NCI-H1436 (cell line): ENCODE measurements at places on chromosomes 12 and 14.

- no peak for DNase-seq
Measured at GRCh38 chr12:57745485-57745881, 644 bp downstream of the TSPAN31 start.

GRCh38 chr14:90805662-90806540 lies 10.3 kb downstream of the TTC7B start:
- no peak for DNase-seq

GRCh38 chr12:89436062-89436461 lies 83.8 kb upstream of the DUSP6 start:
- DNase-seq: no peak

DNA sequence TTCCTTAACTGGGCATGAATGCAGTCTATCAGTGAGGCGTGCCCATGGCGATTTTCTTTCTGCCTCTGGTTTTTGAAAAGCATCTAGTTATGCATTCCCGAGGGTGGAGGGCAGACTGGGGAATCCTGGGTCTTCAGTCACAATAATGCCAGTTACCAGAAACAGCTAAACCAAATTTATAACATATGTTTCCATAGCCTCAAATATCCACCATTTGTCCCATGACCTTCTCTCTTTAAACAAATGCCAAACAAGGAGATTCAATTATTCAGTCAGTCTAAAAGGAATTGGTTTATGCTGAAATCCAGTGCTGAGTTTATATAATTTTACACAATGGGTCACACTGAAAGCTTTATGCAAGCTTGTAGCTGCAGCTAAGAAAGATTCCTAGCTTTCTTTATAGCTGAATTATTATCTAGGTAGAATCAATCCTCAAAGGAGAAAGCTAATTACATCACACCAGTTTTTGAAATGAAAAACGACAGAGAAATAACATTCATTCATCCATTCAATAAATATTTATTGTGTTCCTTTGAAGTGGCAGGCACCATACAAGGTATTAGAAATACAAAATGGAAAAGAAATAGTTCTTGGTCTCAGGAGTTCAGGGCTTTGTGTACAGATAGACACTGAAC lies 131.3 kb upstream of the RAP1B start:
- no peak for DNase-seq

GRCh38 chr14:69378274-69378673 lies 19.8 kb downstream of the ERH start:
- no peak for DNase-seq

DNA sequence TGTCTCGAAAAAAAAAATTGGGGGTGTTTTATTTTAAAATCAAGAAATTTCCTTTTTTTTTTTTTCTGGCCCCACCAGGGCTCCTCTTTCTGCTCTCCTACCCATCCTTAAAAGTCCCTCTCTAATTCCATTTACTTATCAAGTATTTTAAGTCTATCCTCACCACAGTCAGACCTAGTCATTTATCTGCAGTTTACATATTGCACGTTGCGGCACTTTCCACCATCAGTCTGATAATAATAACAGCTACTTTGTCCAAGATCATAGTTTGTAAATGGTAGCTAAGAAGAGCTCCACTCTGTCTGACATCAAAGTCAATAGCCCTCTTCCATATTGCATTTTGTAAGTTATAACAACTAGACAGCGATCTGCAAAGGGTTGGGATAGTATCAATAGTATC lies 23.6 kb upstream of the CAND1 start:
- no peak for DNase-seq

DNA sequence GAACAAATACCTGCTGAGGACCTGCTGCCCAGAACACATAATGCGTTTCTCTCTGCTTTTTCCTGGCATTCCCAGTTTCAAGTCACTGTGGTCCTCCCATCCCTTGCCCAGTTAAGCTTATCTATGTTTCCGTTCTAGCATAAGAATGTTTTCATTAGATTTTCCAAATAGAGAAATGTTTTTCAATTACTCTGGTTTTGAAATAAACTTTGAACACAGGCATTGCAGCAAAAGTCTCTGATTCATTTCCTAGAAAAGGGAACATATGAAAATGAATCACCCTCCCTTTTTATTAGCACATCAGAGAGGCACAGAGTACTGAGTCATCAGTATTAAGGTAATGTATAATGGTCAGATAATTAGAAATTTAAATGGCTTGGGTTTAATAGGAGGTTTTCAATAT lies 201.1 kb upstream of the TMEM260 start:
- no peak for DNase-seq

DNA sequence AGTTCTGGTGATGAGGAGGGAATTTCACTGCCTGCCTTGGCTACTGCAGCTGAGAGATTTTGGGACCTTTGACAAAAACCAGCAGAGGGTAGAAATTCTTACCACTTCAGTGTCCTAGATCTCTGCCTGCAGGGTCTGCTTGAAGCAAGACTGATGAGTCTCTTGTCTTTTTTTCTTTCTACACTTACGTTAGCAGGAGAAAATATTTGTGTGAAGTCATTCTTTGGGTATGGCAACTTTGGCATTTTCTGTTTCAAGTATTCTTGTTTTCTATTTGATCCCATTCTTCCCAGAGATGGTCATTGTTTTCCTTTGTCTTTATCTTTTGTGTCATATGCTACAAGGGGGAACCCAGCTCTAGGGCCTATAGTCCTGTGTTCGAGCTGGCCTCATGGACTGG lies 65.6 kb upstream of the FERMT2 start:
- no peak for DNase-seq

DNA sequence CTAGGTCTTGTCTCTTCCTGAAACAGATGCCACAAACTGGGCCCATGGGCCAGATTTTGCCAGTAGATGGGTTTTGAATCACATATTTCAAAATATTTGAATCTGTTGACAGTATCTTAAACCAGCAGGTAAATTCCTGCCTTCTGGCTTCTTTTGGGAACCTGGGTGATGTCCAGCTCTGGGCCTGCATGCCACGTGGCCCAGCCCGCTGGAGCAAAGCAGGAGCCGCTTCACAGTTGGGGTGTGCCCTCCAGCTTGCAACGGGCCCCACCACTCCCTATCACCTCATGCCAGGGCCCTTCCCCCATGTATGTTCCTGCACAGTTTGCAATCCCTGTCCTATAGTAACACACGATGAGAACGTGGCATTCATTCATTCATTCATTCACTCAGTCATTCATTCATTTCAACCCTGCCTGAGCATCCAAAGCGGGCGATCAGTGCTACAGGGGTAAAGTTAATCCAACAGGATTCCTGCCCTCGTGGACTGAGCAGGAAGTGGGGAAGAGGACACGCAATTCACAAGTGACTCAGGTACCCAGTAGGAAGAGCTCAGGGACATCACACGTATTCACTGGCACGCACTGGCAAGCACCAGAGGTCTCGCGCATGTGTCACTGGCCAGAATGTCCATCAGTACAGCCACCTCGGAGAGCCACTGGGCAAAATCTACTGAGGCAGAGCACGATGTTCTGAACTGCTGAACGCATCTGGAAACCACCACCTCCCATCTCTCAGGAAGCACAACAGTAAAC lies 27.8 kb downstream of the SCARB1 start:
- no peak for DNase-seq

- DNase-seq: no peak
Measured at GRCh38 chr14:43155924-43156323, 1351.2 kb downstream of the FSCB start.

DNA sequence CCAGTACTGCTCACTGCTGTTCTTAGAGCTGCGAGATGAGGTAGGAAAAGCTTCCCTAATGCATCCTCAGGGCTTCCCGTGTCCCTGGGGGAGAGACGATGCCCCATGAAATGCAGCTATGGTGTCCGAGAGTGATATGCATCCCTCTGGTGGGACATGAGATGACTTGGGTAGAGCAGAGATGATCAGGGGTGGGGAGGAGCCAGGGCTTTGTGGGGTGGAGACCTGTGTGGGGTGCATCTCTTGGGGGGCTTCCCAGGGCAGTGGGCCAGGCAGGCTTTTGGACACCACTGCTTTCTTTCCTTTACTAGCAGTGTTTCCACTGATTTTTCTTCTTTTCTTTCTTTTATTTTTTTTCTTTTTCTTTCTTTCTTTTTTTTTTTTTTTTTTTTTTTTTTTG lies 147.3 kb downstream of the ADGRD1 start:
- DNase-seq: no peak

DNA sequence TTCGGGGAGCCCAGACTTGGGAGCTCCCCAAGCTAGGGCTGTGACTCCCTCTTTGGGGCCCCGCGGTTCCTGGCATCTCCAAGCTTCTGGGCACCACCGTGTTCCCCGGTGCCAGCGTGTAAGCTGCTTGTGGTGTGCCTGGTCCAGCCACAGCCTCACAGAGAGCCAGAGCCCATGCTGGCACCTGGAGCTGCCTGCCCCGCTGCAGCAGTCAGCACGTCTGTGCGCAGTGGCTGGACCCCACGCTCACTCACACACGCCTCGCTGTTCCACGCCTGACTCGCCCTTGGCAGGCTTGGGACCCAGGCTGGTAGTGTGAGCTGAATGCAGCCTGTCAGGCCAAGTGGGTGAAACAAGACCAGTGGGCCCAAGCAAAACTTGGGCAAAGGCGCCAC lies 34.5 kb downstream of the APAF1 start:
- DNase-seq: no peak

DNA sequence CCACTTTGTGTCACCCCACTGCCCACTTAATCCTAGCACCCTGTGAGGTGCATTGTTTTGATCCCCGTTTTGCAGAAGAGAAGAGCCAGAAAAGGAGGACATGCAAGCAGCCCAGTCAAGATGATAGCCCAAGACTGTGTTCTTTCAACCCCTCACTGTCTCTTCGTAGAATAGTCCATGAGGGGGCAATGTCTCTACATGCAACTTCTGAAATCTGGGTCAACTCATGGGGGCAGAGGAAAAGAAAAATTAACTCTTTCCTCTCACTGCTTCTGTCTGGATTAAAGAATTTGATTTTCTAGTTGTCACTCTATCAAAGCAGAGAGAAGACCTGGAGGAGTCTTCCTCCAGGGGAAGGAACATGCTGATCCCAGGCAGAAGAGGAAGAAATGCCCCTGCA lies 229.6 kb upstream of the NOS1 start:
- no peak for DNase-seq

- DNase-seq: no peak
Measured at GRCh38 chr12:46442239-46442638, 69.7 kb upstream of the SLC38A2 start.

- no peak for DNase-seq
Measured at GRCh38 chr12:94244165-94245133, 96.1 kb downstream of the PLXNC1 start.

- no peak for DNase-seq
Measured at GRCh38 chr14:104552738-104553125, 26.8 kb upstream of the C14orf180 start.

DNA sequence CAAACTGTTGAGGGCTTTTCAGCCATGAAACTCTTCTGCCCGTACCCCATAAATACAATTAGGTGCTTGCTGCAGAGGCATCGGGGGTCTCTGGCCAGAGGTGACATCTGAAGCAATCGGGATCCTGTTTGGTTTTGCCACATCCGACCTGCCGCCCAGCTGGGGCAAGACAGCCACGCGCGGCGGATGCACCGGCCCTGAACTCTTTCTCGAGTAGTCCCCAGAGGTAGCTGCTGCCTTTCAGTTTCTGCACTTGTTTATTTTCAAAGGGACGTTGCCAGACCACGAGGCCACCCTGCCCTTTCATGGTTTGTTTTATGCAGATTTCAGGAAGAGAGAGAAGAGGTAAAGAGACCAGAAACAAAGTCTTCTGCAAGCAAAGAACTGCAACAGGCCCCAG lies 10.6 kb upstream of the MLXIP start:
- DNase-seq: no peak

DNA sequence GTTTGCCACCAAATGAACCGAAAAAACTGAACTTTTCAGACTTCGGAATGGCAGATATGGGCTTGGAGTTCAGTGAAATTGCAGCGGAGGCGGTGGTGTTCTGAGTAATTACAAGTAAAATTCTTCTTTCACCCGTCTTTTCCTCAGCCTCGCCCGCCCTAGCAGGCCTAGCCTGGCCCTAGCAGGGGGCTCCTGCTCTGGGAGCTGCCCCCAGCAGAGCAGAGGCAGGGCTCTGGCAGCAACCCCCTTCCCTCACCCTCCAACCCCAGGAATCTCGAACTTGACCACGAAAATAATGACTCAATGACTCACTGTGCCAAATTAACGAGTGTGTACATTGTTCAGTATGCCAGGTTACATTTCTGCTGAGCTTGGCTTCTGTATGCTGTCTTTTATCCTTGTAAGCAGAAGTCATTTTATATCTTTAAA lies 1.1 kb downstream of the PAPLN start:
- no peak for DNase-seq

GRCh38 chr12:115443351-115443938 lies 759.5 kb upstream of the TBX3 start:
- DNase-seq: no peak
